Omental fat pad (tissue), 4 donors: ENCODE measurements at places on chromosomes 7 and 10. TPM values are rescaled to one million over a fixed set of nuclear protein-coding genes. Genes with fewer than 3 reads are reported as not detected.

GRCh38 chr10:12351447-12351846 lies 2.1 kb downstream of the CAMK1D start:
- DNase-seq = no peak

DNA sequence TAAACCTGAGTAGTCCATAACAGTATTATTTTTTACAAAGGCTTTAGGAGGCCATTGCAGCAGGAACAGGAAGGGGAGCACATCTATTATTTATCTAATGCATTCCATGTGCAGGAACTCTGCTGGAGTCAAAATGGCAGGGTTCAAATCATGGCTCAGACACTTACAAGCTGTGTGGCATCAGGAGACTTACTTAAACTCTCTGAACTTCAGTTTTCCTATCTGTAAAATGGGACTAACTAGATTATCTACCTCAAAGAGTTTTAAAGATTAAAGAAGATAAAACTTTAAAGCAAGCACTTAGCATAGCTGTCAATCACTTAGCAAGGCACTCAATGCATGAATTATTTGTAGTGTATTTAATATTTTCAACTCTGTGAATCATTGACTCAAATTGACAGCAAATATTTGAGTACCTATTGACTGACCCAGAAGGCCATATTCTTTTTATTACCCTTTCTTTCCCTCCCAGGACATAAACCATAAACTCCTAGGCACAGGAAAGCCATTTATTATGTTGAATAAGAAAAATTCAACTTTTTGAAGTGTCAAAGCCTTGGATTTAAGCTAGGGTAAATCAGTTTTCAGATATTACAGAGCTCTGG lies 115.8 kb upstream of the FAM204A start:
- DNase-seq = no peak

NPC1L1 gene
- 0.24 TPM for total RNA-seq

DNA sequence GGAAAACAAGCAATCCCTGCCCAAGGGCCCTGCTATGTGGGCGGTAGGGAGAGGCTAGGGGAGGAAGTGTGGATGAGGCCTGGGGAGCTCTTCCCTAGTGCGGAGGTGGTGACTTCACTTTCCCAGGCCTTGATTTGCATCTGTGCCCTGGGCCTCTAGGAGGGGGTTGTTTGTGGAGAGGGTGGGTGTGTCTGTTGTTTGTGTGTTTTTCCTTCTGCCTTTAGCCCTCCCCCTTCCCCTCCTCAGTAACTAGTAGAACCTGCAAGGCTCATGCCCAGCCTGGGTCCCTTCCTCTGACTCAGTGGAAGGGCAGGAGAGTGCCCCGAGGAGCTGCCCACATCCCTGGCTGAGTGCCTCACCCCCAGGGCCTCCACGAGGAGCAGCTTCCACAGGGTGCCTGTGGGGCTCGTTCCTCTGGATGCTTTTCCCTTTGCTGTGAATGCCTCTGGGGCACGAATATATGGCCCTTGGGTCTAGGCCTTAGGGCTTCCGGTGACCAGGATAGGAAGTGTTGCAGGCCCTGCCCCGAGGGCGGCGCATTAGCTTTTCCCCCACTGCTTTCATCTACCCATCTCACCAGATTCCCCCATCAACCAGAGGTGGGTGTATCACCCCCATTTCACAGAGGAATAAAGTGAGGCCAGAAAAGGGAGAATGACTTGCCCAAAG lies 89.4 kb upstream of the DUSP5 start:
- no peak for DNase-seq

- DNase-seq = no peak
Observed at GRCh38 chr7:29045258-29046086, 87.3 kb upstream of the TRIL start.

DNA sequence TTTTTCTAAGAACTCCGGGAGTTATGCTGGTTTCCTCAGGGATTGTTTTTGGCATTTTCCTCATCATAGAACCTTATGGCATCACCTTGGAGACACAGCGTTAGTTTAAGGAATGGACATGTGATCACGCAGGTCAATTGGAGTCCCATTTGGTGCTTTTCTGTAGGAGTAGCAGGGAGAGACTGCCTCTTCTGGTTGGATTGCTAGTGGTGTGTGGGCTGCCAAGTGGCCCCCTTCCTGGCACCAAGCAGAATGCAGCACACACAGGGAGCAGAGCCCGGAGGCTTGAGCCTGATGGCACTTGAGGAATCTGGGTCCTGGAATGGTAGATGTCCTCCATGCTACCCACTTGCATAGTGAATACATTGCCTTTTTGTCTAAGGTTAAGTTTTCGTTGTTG lies 57.9 kb downstream of the SDK1 start:
- no peak for DNase-seq

GRCh38 chr7:148962440-148962822 lies 65.9 kb downstream of the PDIA4 start:
- DNase-seq = no peak
